ENCODE measurements at places on chromosomes 16 and 17. TPM values are rescaled to one million over a fixed set of nuclear protein-coding genes. Genes with fewer than 3 reads are reported as not detected.

Gene DPEP3
- total RNA-seq = 0.19 TPM

Gene CYB561
- total RNA-seq = 51.1 TPM

Gene EFCAB13
- total RNA-seq = 18.8 TPM

GRCh38 chr17:80996422-80997305, 5.0 kb downstream of the CHMP6 start:
- H3K27me3 ChIP-seq = no peaks in the 10 kb centered on the region
- H3K4me3 ChIP-seq = no peak overlapping the region
- H3K4me1 ChIP-seq = no peaks in the 10 kb centered on the region
- DNase-seq = no peak
- no peak overlapping the region for H3K27ac ChIP-seq

GRCh38 chr17:74217888-74218287, 4.5 kb downstream of the TTYH2 start:
- H3K4me1 ChIP-seq = no peaks in the 10 kb centered on the region
- H3K4me3 ChIP-seq = no peak overlapping the region

DNA sequence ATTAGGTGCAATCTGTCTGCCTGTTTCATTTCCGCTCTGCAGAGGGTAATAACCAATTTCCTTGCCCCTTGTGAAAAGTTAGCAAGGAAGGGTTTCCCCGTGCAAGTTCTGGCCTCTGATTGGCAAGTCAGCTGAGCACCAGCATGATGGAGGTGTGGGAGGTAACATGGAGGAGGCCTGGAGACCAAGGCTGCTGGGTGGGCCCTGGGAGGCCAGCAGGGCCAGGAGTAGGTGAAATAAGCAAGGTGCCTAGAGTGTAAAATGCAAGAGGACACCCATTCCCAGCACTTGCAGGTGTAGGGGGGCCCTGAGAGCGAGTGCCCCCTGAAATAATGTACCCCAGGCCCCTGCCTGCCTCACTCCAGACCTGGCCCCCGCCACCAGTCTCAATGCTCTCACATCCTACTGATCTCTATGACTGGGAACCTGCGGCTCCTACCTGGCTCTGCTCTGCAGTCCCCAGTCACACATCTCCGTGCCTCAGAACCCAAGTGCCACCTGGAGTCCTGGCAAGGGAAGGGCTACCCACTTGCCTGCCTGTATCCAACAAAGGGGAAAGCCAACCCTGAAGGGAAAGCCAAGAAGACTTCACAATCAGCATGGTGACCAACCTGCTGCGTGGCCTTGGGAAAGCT, 116.2 kb downstream of the C16orf78 start:
- no peak for DNase-seq
- H3K4me1 ChIP-seq = peaks cover 2% of the 10 kb centered on the region
- H3K27ac ChIP-seq = no peak overlapping the region
- no peak overlapping the region for H3K4me3 ChIP-seq

- H3K27ac ChIP-seq = no peak overlapping the region
- no peaks in the 10 kb centered on the region for H3K36me3 ChIP-seq
- no peaks in the 10 kb centered on the region for H3K27me3 ChIP-seq
- no peak overlapping the region for H3K4me3 ChIP-seq
Observed at GRCh38 chr16:52634104-52634503, 87.2 kb upstream of the TOX3 start.
